ENCODE measurements at places on chromosomes 12 and 14.

DNA sequence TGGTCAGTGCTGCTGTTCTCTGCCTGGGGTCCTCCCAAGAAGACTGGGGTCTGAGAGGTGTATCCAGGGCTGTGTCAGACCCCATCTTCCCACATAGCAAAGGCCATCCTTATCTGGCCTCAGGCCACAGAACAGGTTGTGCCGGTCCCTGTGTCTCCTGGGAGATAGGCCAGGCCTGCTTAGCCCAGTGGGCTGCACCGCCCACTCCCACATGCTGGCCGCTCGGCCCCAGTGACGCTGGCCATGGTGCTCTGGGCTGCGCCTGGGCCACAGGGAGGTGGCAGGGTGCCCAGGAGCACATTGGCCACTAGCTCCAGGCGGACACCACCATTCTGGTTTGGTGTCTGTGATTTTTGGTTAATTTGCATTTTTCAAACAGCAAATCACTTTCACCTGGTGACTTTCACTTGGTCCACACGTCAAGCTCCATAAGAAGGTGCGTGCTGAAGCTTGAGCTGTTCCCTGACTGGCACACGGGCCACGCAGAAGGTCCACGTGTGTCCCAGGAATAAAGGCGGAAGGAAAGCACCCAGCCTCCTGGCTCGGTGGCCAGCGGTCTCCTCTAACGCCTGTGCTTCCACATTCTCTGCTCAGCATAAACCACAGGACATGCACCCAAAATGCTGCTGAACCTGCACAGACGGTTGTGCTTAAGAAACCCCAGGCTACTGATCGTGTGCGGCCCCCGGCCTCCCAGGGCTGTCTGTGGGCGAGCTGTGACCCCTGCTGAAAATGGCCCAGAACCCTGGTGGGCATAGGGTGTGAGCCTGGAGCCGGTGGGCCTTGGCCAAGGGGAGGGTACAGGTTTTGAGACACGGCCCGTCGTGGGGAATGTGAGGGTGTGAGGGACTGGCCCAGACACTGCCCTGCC is 4.6 kb downstream of the FBRSL1 start:
- DNase-seq = no peak

DNA sequence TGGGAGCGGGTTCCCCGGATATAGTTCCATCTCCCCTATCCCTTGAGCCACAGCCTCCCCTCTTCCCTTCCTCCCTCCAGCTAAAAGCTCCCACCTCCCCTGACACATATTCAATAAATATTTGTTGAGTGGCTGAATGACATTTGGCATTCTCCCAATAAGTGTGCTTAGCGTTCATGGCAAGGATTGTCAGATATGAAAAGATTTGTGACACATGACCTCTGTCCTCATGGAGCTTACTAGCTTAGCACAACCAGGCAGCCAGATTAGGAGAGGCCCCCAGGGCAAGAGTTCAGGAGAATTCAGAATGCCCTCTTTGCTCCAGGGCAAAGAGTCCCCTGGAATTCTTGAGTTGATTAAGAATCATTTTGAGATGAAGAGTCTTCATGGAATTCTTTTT is 22.5 kb upstream of the SLC6A12 start:
- no peak for DNase-seq

- no peak for DNase-seq
Observed at GRCh38 chr14:20578784-20579502, 8.9 kb downstream of the RNASE11 start.

- no peak for DNase-seq
Observed at GRCh38 chr14:103932791-103933490, 4.7 kb downstream of the TDRD9 start.

DNA sequence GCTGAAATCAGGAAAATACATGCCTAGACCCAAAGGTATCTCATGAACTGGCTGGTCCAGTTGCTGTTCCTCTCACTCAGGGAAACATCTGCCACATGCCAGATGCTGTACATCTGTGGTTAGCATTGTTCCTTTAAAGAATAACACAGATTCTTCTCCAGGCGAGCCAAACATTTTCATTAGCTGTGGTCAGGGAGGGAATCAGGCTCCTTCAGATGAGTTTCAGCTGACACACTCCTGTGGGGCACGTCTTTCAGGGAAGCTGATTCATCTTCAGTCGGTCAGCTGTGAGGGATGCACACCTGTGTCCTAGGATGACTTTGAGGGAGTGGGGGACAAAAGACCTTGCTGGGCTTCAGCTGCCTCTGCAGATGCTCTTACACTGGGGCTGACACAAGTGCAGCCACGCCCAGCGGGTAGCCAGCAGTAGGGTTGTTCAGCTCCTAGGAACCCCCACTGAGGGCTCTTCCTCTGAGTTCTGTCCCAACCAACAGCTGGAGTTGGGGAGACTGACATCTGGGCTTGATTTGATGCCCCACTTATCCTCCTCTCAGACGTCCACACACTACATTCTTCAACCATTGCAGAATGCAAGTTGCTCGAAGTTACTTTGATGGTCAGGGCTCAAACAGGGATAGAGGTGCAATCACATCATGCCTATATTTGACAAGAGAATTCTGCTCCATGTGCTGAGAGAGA is 155.0 kb downstream of the NUAK1 start:
- DNase-seq = no peak

GRCh38 chr14:63852271-63852816 is 460 bp upstream of the SYNE2 start:
- DNase-seq = no peak

DNA sequence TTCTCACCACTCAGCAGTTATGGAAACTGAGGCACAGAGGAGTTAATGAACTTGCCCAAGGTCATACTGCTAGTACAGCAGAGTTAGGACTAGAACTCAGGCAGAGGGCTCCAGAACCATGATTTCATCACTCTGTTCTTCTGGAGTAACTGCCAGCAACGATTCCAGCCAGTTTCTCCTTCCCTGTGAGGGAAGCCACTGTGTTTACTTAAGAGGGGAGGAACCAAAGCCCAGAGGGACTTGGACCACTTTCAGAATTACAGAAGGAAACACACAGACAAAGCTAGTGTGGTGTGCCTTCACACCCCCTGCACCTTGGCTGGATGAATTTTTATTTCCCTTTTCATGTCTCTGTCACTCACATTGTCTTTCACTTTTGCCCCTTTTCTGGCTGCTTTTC is 398.2 kb downstream of the DPF3 start:
- DNase-seq = no peak

DNA sequence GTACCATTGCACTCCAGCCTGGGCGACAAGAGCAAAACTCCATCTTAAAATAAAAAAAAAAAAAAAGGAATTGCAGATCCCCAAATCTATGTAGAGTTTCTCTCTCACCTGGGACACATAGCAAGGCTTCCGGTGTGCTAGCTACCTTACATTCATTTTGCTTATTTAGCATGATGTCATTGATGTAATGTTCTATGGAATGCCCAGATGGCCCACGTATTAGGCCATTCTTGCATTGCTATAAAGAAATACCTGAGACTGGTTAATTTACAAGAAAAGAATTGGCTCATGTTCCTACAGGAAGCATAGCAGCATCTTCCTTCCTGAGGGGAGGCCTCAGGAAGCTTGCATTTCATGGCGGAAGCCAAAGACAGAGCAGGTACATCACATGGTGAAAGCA is 36.9 kb upstream of the A2ML1 start:
- no peak for DNase-seq

- peak; percentile 63 for DNase-seq
Observed at GRCh38 chr14:26597071-26597588, 703 bp downstream of the NOVA1 start.

GRCh38 chr12:88505696-88506095 is 74.6 kb downstream of the KITLG start:
- no peak for DNase-seq

- DNase-seq = no peak
Observed at GRCh38 chr12:128813392-128813791, 10.4 kb downstream of the SLC15A4 start.

DNA sequence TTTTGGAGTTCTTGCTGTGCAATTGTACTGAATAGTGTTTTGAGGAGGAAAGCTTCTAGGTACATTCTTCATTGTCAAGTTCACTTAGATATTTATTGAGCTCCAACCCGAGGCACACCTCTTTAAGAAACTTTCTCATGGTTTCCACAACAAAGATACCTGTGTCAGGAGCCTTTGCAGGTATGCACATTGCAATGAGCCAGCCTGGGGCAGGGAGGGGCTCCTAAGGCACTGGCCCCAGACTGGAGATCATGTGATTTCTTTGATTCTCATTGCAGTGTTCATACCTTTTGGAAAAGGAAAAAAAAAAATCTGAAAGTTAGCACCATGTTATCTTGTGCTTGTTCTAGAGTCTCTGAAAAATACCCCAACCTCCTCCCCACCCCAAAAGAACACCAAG is 80.3 kb downstream of the PRMT8 start:
- DNase-seq = no peak

- DNase-seq = no peak
Observed at GRCh38 chr12:112839386-112839972, 47.9 kb downstream of the RPH3A start.

GRCh38 chr14:54440476-54440872 is 700 bp downstream of the CNIH1 start:
- no peak for DNase-seq

GRCh38 chr14:71507681-71508080 is 424.5 kb upstream of the RGS6 start:
- no peak for DNase-seq

DNA sequence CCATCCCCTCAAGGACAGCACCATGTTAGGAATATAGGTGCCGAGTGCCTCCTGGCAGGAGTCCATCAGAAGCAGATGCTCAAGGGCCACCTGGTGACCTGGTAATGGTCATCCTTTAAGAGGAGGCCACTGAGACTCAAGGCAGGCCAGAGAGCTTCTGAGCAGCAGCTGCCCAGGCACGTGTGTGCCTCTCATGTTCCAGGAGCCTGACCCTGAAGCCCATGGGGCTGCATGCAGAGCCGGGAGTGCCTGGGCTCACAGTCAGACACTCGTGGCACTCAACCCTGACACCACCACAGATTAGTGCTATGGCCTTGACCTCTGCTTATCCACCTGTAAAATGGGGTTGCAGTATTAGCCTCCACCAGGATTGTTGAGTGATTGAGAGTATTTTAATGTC is 45.6 kb downstream of the C14orf132 start:
- DNase-seq = no peak
